AG04449 (cell line): ENCODE measurements at places on chromosomes 13 and 19.

GRCh38 chr19:4969292-4969771 is 419 bp downstream of the KDM4B start:
- no peak for DNase-seq

GRCh38 chr13:73765651-73766384 is 368.4 kb downstream of the KLF12 start:
- DNase-seq, result no peak

DNA sequence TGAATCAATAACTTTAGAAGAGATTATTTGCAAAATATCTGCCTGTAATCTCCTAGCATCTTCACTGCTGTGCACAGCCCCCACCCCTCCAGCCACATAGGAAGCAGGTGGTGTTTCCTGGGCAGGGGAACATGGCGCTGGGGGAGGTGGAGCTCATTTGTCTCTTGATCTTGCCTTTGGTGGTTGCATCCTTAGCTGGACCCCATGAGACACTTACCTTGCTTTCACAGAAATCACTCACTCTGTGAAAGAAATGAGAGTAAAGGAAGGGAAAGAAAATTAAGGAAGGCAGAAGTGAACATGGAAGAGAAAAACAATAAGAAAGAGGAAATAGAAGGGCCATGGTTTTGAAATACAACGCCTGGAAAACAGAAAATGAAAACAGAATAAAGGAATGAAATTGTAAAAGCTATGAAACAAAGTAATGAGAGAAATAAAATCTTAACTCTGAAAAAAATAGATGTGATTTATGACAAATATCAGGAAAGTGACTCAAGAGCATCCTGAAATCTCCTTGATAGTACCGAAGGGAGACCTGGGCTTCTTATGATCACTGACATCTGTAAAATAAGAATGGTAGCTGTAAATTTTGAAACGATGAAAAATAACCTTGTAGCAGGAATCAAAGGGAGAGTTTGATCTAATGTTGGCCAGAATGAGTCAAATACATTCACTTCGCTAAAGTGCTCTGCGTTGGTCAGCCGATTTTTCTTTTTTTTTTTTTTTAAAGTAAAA is 17.2 kb upstream of the RNASEH2B start:
- DNase-seq, result no peak

GRCh38 chr19:45934551-45935230 is 20.1 kb upstream of the NANOS2 start:
- DNase-seq, result no peak

DNA sequence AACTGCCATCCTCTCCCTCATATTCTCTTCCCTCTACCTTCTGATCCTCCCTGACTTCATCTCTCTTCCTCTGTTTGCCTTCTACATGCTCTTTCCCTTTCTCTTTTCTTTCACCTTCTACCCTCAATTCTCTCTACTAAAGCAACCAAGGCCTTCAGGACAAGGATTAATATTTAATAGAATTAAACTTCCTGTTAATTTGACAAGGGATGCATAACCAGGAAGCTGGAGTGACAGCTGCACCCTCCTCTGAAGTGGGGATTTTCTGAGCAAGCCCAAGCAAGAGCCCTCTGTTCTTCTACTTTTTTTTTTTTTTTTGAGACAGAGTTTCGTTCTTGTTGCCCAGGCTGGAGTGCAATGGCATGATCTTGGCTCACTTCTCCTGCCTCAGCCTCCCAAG is 63.4 kb upstream of the MED4 start:
- no peak for DNase-seq
